ENCODE measurements at places on chromosomes 3 and 15.

- no peak for DNase-seq
Observed at GRCh38 chr15:83118291-83118827, 10.9 kb downstream of the TM6SF1 start.

DNA sequence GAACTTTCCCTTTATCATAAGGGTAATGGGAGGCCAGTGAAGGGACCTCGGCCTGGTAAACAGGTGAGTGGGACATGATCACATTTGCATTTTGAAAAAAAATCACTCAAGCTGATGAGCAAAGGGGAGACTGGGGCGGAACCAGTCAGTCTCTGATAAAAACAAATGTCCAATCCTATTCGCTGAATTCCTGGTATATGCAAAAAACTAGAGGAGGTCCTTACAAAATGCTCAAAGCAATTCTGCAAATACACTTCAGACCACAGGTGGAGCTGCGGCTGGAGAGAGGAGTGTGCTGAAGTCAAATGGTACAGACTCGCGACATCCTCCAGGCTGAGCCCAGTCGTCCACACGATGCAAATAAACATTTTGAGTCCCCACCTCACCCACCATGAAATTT lies 166.7 kb downstream of the FOXP1 start:
- no peak for DNase-seq

- DNase-seq = no peak
Observed at GRCh38 chr3:107752202-107752990, 229.6 kb downstream of the BBX start.

DNA sequence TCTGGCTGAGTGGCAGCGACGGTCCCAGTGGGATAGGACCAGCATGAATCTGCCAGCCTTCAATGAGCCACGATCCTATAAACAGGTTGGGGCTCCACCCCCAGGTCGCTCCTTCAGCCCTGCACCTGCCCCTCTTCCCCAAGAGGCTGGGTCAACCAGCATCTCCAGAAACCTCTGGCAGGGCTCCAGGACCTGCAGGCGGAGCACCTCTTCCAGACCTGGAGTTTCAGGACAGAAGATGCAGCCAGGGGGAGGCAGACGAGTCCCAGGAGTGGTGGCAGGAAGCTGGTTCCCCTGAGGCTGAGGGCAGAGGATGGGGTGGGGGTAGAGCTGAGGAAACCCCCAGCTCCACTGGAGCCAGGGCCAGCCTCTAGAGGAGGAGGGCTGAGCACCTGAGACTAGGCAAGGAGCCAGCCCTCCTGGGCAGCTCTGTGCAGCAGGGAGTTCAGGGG lies at the start of gene PLA2G4D:
Gene PLA2G4D (minus strand): TSS at position 51 of the 452 bp plus-strand sequence. CDS start 103 bp downstream, outside the sequence.
- no peak for DNase-seq

- no peak for DNase-seq
Observed at GRCh38 chr3:114356066-114356465, 62.2 kb downstream of the TIGIT start.

DNA sequence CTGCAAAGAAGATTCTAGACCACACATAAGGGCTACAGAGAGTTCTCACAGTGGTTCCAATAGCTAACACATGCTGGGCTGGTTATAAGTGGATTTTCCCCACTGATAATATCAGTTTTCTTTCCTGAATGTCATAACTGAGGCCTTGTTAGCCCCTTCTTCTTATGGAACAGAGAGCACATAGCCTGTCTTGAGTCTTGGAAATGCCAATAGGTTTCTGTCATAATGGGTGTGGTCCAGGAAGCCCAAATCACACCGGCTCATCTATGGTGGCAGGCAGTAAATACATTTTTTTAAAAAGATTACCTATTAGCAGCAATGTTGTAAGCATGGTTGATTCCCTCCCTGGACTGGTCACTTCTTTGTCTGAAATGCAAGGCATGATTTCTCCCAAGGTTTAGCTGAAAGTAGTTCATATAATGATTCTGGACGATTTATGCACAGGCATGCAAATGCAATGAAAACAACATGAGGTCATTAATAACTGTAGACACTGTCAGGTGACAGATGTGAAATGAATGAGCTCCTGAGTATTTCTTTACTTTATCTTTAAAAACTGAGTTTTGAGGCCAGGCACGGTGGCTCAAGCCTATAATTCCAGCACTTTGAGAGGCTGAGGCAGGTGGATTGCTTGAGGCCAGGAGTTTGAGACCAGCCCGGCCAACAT lies 67.2 kb upstream of the ATP2C1 start:
- no peak for DNase-seq

DNA sequence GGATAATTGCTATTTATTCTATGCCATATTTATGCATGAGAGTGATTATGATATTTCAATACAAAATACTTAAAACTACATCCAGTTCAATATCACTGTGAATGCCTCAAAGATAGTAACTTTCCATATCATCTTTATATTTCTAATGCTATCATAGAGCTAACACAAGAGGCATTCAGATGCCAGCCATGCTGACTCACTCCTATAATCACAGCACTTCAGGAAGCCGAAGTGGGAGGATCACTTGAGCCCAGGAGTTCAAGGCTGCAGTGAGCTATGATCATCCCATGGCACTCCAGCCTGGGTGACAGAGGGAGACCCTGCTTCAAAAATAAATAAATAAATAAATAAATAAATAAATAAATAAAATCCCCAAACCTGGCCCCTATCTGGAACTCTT lies 498.7 kb downstream of the EPHA3 start:
- no peak for DNase-seq

DNA sequence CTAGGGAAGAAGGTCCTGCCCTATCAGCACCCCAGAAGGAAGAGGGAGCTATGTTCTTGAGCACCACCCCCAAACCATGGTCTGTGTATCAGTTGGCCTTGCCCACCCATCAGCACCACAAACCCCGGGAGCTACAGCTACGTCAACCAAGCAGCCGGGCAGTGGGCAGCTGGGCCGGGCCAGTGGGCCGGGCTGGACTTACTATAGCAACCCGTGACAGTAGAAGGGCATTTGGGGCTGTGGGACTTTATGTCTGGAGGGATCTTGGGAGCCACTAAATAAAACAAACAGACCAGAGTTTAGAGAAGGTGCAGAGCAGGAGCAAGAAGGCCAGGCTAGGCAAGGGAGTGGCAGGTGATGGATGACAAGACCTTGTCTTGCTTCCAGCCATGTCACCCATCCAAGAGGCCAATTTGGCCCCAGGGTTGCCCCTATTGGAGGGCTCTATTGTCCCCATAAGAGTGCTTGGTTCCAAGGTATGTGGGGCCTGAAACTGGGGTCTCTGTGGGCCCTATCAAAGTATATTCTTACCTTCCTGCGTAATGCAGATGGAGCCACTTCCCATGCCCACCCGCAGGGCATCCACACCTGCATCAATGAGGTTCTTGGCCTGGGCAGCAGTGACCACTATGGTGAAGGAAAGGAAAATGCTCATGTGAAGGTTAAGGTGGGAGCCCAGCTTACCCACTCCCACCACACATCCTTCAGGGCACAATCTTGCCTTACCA lies 3.2 kb downstream of the IMPDH2 start:
- no peak for DNase-seq

DNA sequence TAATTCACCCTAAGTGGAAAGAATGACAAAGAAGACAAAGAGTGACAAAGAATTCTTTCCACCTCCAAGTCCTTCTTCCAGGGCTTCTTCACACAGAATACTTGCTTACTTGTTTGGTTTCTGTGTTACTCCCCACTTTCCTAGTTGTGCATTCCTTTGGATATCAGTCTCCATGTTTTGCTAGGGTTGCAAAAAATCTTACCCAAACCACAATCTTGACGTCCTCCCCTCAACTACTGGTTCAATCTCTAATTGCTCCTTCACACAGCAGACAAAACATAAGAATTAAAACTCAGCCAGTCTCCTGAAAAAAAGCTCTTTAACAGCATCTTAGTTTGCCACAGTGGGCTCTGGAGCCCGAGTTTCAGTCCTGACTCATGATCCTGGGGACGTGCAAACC lies 297.6 kb upstream of the CHRNA7 start:
- no peak for DNase-seq

DNA sequence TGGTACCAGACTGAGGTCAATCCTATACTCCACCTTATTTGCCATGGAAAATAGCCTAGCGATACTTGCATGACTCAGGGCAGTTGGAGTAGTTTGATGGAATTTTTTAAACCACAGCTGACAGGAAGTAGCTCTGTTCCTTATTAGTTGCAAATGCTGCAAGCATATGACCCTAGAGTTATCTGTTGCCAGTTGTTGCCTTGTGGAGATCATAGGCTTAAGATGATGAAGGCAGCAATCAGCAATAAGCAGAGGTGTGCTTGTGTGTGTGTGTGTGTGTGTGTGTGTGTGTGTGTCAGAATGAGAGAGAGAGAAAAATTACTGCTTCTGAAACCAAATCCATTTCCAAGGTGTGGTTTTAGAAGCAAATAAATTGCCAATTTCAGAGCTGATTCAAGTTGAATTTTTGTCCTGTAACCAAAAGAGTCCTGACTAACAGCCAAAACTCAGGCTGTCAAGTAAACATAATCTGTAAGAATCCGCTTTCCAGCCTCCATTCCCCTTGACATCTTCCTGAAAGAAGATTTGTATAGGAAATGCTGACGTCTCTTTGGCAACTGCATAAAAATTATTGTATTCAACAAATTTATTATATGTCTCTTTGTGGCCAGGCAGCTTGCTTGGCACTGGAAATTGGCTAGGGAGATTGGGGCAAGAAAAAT lies 141.2 kb downstream of the SERPINI1 start:
- peak; percentile 92 for DNase-seq

GRCh38 chr3:69249001-69249400 lies 126.6 kb upstream of the LMOD3 start:
- no peak for DNase-seq

- no peak for DNase-seq
Observed at GRCh38 chr3:171959532-171960089, 79.8 kb upstream of the FNDC3B start.

GRCh38 chr15:93415576-93415975 lies 326.6 kb upstream of the RGMA start:
- DNase-seq = no peak

- DNase-seq = peak; percentile 34
Observed at GRCh38 chr15:72722071-72722696, 36.2 kb downstream of the BBS4 start.

DNA sequence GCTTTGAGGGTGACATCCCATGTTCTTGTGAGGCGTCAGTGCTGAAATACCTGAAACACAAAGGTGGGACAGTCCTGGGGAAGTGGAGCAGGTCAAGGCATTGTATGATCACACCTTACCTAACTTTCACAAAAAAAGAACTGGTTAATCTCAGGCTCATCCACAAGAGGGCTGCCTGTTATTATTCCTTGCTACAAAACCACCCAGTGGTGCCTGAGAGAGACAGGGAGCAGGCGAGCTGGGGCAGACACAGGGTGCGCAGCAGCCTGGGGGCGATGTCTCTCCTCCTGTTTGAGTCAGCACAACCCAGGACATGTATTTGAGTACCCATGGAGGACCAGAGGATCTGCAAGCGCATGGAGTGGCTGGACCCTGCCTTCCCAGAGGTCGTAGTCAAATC lies 316.8 kb upstream of the ATP10A start:
- DNase-seq = no peak

DNA sequence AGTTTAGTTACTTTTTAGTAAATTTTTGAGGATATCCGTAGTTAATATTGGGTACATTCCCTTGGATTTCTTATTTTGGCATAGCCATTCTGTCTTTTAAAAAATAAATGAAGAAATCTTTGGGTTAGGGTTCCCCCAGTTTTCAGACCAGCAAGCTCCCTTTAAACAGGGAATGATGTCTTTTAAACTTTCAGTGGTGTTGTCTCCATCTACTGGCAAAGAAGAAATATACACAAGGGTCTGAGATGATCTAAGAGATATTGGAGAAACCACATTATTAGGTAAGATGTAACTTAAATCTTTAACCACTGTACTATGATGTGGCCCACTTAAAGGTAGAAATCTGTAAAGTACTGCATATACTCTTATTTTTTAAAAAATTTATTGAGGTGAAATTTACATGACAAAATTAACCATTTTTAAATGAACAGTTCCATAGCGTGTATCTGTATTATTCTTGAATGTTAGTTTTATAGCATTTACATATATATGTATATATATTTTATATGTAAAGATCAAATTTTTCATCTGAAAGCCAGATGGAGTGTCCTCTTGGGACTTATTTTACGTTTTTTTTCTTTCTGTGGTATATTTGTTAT lies 35.1 kb upstream of the EIF3J start:
- no peak for DNase-seq

DNA sequence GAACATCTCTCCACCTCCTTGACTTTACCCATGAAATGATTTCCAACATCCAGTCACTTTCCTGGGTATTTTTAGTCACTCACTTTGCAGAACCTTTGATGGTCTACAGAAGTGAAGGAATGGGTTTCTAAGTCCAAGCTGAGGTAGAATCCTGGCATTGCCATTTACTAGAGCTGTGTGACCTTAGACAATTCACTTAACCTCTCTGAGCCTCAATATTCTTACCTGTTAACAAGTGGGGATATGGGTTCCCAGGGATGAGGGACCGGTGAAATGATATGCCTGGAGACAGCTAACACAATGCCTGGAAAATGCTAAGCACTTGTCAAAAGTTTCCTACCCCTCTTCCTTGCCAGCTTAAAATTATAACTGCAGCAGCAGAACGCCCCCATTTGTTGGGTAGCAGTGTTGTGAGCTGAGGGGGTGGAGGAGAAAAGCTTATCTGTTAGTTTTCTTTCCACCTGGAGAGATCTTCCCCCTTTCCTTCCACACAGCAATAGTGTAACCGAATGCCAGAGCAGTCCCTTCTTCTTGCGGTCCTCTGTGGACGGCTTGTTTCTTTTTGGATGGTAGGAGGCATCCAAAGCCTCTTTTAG lies 319.2 kb upstream of the LRRFIP2 start:
- DNase-seq = no peak

GRCh38 chr15:62365795-62366442 lies 200.8 kb upstream of the C2CD4B start:
- no peak for DNase-seq

GRCh38 chr15:83178869-83179325 lies 28.7 kb downstream of the HDGFL3 start:
- DNase-seq = no peak

DNA sequence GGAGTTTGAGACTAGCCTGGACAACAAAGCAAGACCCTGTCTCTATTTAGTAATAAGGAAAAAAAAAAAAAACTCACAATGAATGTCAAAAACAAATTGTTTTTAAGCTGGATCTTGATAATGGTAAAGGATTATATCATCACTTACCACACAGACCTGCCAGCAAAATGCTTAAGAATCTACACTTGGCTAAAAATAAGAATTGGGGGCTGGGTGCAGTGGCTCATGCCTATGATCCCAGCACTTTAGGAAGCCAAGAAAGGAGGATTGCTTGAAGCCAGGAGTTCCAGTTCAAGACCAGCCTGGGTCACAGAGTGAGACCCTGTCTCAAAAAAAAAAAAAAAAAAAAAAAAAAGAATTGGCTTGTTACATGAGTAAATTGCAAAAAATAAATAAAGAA lies 31.0 kb downstream of the ACAP2 start:
- no peak for DNase-seq

- DNase-seq = no peak
Observed at GRCh38 chr15:70197945-70198361, 100.2 kb upstream of the TLE3 start.

GRCh38 chr3:60549863-60550262 lies 701.4 kb downstream of the FHIT start:
- no peak for DNase-seq

DNA sequence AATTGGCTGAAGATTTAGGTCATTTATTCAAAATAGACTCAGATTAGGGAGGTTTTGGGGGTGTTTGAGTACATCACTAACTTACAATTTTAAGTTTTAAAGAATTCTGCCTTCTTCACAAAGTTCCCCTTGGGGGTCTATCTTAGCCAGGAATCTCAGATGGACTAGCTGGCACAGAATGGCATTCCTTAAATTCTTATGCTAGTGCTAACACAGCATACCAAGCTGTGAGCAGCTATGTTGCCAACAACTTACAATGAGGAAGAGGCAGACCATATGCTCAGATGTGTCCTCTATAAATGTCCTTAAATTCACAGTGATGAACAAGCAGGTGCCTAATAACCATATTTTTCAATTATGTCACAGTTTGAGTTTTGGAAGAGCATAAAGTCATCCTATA lies 60.9 kb upstream of the NPHP3 start:
- peak; percentile 35 for DNase-seq

Data from retinal pigment epithelial cell (primary cell).